ENCODE measurements at places on chromosomes 1 and 21.

GRCh38 chr1:165387505-165387904, 31.0 kb upstream of the LMX1A start:
- no peak for DNase-seq

DNA sequence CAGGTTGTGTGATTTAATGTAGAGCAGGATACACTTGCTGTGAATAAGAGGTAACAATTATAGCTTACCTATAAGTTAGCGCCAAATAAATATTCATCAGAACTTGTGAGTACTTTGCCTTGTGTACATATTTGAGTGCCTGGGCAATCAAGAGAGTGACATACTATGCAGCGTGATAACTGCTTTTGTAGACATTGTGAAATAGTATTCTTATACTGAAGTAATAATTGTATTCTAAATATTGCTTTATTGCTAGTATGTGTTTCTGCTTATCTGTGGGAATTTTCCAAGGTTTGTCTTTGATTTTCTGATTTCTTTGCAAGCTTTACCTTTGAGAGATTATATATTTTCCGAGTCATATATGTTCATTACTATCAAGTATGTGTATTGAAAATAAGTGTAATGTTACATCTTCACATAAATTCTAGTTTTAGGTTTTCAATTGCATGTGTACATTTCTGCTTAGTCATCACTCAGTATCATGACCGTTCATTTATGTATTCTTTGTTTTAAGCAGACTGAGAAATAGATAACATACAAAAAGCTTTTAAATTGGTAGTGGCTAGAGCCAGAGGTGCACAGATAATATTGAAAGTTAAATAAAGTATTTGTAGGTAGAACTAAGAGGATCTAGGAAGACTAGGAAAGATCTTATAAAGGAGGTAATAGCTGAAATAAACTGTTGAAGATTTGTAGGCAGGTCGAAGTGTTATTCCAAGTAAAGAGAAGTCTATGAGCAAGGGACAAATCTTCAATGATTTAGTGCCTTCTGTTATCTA, 19.5 kb downstream of the USP25 start:
- DNase-seq = no peak

- no peak for DNase-seq
Observed at GRCh38 chr1:163046071-163046470, 23.1 kb upstream of the RGS4 start.

DNA sequence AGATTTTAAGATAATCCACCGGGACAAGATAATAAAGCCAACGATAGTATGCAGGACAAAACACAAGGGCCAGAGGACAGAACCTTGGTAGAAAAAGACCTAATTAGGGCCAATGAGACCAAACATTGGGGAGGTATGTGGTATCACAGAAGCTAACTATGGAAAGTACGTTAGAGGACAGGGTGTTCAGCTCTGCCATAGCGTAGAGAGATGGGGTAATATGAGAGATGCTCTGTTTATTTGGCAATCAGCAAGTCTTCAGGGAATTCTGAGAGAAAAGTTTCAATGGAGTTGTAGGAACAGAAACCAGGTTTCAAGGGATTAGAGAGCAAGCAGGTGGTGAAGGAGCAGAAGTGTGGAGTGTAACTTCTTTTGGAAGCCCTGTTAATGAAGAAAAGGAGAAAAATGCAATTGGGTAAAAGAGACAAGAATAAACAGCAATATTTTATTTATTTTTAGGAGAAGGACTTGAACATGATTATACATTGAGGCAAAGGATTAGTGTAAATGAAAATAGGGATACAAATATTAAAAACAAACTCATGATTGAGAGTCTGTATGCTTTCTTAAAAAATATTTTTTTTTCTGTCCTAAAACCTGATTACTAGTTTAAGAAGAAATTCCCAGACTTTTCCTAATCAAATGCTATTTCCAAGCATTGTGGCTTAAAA, 24.0 kb downstream of the EEIG2 start:
- no peak for DNase-seq

DNA sequence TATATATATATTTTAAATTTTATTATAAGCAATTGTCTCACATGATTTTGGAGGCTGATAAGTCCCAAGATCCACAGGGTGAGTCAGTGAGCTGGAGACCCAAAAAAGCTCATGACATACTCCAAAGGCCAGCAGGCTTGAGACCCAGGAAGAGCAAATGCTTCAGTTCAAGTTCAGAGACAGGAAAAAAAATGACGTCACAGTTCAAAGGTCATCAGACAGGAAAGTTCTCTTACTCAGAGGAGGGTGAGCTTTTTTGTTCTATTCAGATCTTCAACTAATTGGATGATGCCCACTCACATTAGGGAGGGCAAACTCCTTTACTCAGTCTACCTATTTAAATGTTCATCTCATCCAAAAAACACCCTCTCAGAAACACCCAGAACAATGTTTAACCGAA, 18.2 kb downstream of the RXRG start:
- DNase-seq = no peak

DNA sequence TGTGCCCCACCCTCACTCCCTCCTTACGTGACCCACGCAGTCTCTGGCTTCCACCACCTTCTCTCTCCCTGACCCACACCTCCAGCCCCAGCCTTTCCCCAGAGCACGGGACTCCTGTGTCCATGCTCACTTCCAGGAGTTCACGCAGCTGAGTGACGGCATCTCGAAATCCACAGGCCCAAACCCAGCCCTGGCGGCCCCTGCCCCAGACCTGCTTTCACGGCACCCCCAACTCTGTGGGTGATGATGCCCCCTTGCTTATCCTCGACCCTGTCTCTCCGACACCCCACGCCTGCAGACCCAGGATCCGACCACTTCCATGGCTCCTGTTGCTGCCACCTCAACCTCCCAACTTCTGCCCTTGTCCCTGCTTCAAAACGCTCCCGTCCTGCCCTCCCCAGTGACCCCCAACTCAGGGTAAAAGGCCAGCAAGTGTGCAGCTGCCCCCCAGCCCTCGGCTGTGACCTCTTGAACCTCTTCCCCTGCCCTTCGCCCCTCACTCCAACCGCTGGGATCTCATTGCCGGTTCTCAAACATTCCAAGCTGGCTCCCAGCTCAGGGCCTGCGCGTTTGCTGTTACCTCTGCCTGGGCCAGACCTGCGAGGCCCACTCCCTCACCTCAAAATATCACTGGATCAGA, 30.4 kb upstream of the LAPTM5 start:
- no peak for DNase-seq

DNA sequence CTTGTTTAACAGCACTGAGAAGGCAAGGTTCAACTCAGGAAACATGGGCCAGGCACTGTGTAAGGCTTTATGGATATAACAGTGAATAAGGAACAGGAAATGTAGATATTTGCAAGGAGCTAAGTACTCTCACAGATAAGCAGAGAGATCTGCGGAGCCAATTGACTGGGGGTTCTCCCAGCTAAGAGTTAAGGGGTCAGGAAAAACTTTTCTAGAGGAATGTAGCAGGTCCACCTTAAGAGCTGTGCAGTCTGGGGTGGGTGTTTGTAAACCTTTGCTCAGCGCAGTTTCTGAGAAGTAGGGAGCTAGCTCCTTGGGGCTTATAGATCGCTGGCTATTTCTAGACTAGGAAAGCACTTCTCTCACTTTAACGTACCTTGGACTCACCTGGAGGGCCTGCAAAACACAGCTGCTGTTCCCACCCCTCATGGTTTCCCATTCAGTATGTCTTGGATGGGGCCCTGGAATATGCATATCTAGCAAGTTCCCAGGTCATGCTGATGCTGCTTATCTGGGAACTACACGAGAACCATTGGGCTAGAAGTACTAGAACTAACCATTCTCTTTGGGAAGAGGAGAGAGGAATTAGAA, 51.7 kb downstream of the TLCD4 start:
- no peak for DNase-seq

- DNase-seq = no peak
Observed at GRCh38 chr21:26448751-26449150, 124.3 kb downstream of the CYYR1 start.

DNA sequence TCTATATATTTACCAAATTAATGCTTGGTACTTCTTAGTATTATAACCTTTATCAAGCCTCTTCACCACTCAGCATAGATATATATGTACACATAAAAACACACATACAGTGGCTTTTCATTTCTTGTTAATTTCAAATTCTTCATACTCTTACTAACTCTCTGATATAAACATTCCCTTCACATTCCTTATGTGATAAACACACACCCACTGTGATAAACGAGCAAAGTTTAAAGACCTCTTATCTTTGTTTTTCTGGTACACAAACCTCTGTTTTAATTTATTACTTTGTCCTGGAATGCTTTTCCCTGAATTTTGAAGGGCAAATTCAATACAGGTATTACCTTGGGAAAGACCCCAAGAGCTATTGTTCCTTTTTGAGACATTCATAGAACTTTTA, 379.1 kb upstream of the TMPRSS15 start:
- no peak for DNase-seq

DNA sequence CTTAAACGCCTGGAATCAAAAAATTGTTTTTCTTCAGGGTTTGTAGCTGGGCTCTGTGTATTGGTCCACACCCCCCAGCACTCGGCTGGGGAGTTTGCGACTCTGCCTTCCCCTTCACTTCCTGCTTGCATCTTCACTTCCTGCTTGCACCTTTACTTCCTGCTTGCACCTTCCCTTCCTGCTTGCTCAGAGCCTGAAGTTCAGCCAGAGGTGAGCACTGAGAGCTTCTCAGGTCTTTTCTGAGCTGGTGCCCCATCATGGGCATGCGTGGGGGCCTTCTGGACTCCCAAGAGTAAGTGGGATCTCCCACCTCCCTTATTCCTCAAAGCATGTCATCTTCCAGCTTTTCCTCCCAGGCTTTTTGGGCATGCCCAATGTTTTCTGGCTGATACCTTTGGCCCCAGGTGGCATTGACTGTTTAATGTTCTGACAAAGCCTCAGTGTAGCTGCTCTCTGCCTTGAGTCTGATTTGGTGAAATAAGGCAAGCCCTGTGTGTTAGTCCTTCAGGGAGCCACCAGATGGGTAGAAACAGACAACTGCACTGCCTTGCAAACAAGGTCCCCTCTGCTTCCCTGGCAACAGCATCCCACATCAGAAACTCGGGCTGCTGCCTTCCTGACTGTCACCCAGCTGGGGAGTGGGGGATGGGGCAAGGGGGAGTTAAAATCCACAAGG, 3.5 kb downstream of the KRTAP10-2 start:
- peak; percentile 9 for DNase-seq

DNA sequence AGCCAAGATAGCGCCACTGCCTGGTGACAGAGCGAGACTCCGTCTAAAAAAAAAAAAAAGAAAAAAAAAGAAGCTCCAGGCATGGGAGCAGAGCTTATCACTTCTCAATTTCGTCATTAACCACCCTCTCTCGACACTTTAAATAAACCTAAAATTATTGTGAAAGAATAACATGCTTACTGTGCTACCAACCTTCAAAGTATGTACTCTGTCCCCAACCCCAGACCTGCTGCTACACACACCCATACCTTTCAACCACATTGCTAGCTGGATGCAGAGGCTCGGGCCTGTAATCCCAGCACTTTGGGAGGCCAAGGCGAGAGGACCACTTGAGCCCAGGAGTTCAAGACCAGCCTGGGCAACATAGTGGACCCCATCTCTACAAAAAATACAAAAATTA, 38.7 kb downstream of the GNPAT start:
- DNase-seq = no peak

DNA sequence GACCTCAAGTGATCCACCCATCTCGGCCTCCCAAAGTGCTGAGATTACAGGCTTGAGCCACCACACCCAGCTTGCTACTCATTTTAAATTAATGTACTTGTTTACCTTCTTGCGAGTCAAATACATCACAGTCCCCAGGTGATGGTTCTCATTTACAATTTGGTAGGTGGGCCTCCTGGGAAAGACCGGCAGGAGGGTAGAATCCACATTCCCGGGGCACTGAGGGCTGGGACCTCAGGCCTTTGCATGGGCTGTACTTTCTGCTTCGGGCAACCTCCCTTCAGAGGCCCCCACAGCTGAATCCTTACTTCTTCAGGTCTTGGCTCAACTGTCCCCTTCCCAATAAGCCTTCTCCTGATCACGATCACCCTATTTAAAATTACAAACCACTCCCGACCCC, 165.5 kb downstream of the KAZN start:
- DNase-seq = no peak

DNA sequence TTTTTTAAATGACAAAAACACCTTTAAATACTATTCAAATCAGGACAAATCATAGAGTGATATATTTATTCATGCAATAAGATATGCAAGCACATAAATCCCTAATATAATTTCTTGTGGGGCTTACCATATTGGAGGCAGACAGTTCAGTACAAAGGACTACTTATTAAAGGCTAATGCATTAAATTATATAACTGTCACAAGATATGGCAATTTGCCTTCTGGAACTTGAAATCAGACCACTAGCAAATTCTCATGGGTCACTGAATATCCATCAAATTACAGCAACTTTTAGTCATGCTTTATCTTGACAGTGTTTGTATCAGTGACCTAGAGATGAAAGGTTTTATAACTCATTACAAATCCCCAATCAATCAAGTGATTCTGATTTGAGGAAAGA, 54.1 kb upstream of the NCAM2 start:
- no peak for DNase-seq

DNA sequence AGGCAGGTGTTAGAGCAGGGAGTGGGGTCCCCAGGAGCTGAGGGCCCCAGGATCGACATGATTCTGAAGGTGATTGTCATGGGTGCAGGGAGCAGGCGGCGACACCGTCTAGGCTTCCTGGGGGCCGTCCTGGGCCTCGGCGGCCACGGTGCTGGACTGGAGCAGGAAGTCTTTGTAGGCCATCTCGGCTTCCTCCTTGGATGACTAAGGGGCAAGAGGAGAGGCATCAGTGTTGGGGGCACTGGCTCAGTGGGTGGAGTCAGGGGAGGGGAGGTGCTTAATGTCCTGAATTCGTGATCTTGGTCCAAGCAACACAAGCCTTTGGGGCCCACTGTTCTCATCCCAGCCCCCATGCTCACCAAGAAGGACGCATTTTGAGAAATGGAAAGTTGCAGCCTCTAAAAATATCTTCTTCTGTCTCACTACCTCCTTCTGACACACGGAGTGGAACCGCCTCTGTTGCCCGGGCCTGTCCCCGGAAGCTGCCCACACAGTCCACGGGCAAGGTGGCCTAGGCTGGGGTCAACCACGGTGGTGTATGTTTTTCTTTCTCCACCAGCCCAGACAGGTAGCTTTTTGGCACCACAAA, 8.6 kb upstream of the FCMR start:
- no peak for DNase-seq

GRCh38 chr1:235073331-235073967, 55.2 kb downstream of the TOMM20 start:
- no peak for DNase-seq

DNA sequence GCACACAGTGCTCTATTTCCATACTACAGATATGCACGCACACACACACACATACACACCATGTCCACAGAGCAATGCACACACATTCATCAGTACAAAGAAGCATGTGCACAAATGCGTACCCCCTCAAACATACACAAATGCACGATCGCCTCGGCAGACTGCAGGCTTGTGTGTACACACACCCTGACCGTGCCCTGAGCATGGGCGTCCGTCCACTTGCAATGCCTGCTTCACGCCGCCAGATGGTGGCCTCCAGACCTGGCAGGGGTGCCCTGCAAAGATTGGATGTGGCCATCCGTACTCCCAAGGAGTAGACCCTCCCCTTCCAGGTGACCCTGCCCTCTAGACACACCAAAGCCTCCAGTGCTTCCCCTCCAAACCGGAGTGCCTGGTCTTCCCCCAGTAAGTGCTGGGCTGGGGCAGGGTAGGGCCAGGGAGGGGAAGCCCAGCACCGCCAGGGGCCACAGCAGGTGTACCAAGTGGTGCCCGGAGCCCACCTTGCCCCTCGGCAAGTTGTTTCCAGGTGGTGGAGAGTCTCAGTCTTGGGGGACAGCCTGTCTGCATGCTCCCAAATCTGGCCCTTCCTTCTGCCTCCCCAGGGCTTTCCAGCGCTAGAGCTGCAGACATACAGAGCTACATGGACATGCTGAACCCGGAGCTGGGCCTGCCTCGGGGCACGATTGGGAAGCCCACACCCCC, 20.6 kb downstream of the ESPN start:
- DNase-seq = no peak

GRCh38 chr1:163170975-163171676, 31.6 kb downstream of the RGS5 start:
- DNase-seq = no peak
